Activated CD8-positive, alpha-beta memory T cell treated with anti-CD3 and anti-CD28 coated beads for 1 hour (primary cell): ENCODE measurements at places on chromosomes 3 and 15.

DNA sequence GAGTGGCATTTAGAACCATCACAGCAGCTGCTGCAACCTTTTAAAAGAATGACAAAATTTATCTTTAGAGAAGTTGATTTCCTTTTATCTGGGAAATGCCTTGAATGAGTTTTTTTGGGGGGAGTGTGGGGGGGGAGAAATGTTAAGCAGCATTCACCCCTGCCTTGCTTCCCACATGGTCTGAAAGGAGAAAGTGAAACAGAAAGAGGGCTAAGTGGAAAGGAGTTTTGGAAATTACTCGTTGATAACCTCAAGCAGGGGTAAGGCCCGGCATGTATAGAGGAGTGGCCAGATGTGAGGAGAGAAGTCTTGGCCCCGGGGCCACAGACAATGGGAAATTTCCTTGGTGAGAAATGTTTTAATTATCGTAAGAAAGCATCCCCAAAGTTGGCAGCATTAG is 23.5 kb downstream of the B3GALNT1 start:
- DNase-seq: no peak

DNA sequence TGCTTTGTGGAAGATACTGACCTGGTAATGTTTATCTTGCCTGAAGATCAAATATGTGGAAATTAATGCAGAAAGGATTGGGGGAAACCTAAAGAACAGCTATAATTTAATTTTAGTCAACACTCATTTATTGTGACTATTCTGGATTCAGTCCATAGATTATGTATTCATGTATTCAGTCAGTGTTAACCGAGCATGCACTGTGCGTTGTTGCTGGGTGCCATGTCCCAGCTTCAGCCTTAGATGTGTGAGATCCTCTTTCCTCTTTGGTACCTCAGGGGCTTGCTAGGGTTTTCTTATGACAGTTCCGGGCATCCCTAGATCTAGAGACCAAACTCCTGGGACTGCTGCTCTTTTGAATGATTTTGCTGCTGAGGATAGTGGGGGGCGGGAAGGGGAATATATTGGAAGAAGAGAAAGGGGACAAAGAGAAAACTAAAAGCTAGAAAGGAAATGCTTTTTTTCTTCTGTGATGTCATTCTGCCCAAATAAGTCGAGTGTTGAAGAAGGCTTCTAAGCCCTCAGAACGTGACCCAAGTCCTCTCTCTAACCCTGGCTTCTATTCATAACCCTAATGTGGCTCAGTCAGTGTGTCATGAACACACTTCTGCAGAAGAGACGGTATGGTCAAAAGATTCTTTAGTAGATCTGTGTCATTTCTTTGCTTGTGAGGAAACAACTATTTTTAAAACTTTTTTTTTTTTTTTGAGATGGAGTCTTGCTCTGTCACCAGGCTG is 33.5 kb downstream of the STARD9 start:
- no peak for DNase-seq

DNA sequence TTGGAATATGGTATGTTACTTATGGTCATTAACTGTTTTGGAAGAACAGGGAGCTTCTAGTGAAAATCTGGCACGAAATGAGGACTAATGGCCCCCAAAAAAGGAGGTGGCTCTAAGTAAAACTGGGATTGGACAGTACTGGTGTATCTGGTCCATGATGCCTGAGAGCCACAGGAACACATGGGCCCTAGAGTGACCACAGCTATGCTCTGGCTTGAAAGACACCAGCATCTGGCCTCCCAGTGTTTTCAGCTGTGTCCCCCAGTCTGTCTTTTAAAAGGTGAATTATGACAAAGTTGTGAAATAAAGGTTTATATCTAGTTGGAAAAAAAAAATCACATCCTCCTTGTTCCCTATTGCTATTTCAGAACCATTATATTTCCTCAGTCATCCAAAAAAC is 64.5 kb downstream of the GSK3B start:
- DNase-seq: no peak

- no peak for DNase-seq
These were observed 7.3 kb downstream of the ADAM10 start for GRCh38 chr15:58742022-58742813.

GRCh38 chr3:194009019-194009418 is 126.9 kb upstream of the HES1 start:
- DNase-seq: no peak

DNA sequence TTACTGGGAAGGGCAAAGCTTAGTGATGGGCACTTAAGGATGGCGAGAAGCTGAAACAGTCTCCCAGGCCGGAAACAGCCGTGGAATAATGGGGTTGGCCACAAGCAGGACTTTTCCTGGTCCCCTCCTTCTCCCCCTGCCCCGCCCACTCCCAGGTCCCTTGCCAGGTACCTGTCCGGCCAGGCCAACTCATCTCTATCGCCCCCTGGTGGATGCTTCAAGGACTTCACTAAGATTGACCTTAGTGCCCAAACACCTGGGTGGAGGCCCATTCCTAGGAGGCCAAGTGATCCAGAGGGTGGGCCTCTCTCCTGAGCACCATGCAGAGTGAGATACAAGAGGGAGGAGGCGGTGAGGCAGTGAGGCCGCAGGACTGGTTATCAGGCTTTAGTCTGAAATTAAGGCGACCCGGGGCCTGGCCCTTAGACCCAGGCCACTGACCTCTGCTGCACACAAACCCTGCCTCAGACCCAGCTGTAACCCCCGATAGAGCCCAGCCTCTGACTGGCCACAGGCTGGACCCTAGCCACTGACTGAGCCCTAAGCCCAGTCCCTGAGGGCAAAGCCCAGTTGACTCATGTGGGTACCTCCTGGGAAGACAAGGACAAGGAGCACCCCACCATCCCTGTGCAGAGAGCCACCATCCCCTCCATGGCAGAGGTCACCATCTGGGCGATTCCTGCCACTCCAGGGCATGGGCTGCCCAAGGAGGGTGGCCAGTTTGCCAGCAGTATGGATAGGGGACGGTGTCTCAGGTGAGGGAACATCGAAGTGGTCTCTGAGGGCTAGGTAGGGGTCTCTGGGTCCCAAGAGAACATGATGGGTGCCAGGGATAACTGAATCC is 37.6 kb downstream of the VIPR1 start:
- DNase-seq: peak; percentile 39

- no peak for DNase-seq
These were observed 10.8 kb downstream of the GHRL start for GRCh38 chr3:10281951-10282350.

- DNase-seq: no peak
These were observed 175.6 kb upstream of the MLF1 start for GRCh38 chr3:158395421-158395820.

DNA sequence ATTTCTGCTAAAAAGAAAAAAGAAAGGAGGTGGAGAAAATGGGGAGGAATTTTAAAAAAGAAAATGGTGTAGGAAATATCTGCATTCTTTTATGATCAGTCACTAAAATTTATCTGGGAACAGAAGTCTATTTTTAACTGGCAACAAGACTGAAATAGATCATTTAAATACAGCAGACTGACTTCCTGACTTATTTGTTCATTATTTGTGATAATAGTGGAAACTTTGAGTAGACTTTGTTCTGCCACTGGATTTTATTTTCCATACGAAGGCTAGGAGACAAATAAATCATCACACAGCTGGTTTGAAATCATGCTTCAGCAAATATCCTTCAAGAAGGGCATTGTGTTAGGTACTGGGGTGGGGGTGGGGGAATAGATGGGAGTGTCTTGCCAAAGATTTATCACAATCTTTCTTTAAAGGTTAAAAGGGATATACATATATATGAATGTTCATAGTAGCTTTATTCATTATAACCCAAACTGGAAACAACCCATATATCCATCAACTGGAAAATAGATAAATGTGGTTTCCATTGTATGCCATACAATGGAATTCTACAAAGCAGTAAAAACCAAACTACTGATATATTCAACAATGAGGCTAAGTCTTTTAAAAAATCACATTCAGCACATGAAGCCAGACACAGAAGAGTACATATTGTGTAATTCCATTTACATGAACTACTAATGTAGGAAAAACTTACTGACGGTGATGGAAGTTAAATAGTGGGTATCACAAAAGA is 4.7 kb upstream of the CLASP2 start:
- DNase-seq: no peak

- no peak for DNase-seq
These were observed 6.9 kb upstream of the NFKBIZ start for GRCh38 chr3:101842245-101842934.

DNA sequence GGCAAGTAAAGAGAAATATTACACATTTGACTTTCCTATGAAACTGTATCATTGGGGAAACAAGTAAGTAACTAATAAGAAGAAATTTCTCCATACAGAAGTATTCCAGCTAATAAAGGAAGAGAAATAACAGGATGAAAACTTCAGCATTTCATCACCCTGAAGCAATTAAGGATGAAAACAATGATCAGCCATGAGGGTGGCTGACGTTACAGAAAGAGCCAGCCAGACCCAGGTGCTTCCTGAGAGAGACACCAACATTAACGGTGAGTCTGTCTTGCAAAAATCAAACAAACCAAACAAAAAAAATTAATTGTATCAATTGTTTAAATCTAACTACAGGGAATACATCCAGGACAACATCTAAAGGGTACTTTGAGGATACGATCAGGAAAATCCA is 190.0 kb downstream of the ARRDC4 start:
- no peak for DNase-seq
